ENCODE measurements at places on chromosomes 2 and 18. TPM values are rescaled to one million over a fixed set of nuclear protein-coding genes. Genes with fewer than 3 reads are reported as not detected.

DNA sequence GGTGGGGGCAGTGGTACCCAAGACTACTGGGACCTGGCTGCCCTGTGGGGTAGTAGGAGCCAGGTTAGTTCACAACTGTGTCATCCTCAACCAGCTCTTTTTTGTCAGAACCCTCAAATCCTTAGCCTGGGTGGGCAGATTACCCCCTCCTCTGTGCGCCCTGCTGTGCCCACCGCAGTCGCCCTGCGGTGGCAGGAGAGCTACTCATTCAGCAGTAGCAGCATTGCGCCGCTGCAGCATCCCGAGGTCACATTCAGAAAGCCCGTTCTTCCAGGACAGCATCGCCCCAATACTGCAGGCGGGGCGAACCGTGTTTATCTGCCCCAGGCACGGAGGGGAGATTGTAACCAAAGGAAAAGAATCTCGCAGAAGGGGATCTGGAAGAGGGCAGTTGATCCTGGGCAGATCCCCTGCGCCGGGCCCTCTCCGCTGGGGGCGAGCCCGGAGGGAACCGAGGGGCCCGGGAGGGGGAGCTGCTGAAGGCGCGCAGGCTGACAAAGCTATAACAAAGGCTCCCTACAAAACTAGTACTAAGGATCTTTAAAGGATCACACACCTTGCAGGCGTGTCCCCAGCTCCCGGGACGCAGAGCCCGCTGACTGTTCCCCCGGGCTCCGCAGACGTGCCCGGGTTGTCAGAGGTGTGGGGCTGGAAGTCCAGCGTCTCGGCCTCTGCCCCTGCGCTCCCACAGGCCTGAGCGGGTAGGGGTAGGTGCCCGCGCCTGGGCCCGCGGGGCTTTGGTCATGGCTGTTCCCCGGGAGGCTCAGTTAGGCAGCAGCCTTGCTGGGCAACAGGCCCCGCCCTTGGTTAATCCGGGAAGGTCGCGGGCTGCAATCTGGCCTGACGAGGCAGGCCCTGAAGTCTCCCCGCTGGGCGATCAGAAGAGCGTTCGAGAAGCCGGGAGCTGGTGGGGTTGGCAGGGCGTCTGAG, 13.2 kb downstream of the POU3F3 start:
- H3K4me1 ChIP-seq: peaks cover 5% of the 10 kb centered on the region
- DNase-seq: peak; percentile 71
- H3K27me3 ChIP-seq: peaks cover 65% of the 10 kb centered on the region
- no peaks in the 10 kb centered on the region for H3K36me3 ChIP-seq

DNA sequence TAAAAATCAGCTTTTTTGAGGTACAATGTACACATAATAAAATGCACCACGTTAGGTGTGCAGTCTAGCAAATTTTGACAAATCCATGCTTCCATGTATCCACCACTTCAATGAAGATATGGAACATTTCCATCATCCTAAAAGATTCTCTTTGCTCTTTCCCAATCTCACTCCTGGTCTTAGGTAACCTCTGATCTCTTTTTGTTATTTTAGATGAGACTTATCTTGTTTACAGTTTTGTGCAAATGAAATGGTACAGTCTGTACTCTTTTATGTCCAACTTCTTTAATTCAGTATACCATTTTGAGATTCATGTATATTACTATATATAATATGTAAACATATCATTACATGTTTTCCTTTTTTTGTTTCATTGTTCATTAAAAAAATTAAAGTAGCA, 16.3 kb upstream of the SERPINB5 start:
- no peak overlapping the region for H3K4me3 ChIP-seq
- H3K36me3 ChIP-seq: no peaks in the 10 kb centered on the region
- no peak overlapping the region for H3K27ac ChIP-seq

GRCh38 chr2:86213699-86214502, 14.6 kb downstream of the MRPL35 start:
- H3K36me3 ChIP-seq: peaks cover 31% of the 10 kb centered on the region
- no peak for DNase-seq
- no peaks in the 10 kb centered on the region for H3K27me3 ChIP-seq
- H3K27ac ChIP-seq: no peak overlapping the region
- no peaks in the 10 kb centered on the region for H3K4me1 ChIP-seq

- H3K4me1 ChIP-seq: no peaks in the 10 kb centered on the region
- H3K27me3 ChIP-seq: no peaks in the 10 kb centered on the region
- H3K4me3 ChIP-seq: no peak overlapping the region
- no peak overlapping the region for H3K27ac ChIP-seq
- H3K36me3 ChIP-seq: no peaks in the 10 kb centered on the region
- DNase-seq: no peak
Observed at GRCh38 chr2:179677077-179677688, 184.2 kb downstream of the ZNF385B start.

DNA sequence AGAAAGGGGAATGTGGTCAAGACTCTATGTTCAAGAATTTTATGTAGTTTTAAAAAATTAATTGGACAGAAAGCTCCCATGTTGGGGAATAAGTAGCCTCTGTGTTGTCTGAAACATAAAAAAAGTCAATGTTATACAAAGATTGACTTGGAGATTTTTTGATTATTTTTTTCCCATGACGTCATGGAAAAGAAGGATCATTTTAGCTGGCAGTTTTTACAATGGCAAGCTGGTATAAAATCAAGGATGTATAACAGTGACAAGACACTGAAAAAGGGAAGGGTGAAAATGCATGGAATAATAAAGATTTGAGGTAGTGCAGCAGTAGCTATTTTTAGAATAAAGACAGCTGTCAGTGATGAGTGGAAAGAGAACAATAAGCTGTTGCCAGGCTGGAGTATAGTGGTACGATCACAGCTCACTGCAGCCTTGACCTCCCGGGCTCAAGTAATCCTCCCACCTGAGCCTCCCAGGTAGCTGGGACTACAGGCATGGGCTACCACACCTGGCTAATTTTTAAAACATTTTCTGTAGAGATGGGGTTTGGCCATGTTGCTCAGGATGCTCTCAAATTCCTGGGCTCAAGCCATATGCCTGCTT, 9.2 kb downstream of the SLC39A10 start:
- no peaks in the 10 kb centered on the region for H3K27me3 ChIP-seq
- no peak for DNase-seq
- no peaks in the 10 kb centered on the region for H3K36me3 ChIP-seq
- H3K4me1 ChIP-seq: no peaks in the 10 kb centered on the region

DNA sequence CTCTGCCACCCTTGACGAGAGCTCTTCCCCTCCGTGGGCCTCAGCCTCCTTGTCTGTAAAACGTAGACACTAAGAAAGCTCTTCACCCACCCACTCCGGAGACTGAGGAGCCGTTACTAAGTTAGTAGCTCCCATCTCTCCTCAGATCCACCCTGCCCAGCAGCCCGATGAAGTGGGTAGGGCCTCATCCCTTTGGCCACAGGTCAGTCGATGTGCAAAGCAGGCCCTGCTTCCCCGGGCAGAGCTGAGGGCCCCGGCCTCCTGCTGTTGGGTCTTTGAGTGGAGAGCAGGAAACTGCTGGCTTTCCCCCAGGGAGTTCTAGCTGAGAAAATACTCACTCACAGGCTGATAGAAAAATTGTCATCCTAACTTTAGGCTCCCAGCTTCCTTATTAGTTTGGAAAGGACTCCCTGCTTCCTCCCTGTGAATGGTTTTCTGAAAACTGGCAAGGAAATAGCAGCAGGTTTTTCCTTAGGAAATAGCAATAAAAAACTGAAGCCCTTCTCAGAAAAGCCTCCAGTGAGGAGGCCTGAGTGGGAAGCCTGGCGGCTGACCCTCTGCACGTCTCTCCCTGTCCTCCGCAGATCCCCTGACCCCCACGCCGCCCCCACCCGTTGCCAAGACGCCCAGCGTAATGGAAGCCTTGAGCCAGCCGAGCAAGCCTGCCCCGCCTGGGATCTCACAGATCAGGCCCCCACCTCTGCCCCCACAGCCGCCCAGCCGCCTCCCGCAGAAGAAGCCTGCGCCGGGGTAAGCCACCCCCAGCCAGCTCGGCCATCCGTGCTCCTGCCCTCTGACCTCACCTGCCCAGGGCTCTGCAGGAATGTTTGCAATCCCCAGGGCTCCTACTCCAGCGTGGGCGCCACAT, 30.2 kb downstream of the ITGB1BP1 start:
- peaks cover 35% of the 10 kb centered on the region for H3K36me3 ChIP-seq
- peak; percentile 72 for DNase-seq
- peak overlapping the region; percentile 77 for H3K27ac ChIP-seq

GRCh38 chr18:74623047-74623816, 25.6 kb downstream of the ZNF407 start:
- no peaks in the 10 kb centered on the region for H3K36me3 ChIP-seq
- no peaks in the 10 kb centered on the region for H3K27me3 ChIP-seq
- H3K4me3 ChIP-seq: no peak overlapping the region
- peak; percentile 25 for DNase-seq
- H3K27ac ChIP-seq: no peak overlapping the region

DNA sequence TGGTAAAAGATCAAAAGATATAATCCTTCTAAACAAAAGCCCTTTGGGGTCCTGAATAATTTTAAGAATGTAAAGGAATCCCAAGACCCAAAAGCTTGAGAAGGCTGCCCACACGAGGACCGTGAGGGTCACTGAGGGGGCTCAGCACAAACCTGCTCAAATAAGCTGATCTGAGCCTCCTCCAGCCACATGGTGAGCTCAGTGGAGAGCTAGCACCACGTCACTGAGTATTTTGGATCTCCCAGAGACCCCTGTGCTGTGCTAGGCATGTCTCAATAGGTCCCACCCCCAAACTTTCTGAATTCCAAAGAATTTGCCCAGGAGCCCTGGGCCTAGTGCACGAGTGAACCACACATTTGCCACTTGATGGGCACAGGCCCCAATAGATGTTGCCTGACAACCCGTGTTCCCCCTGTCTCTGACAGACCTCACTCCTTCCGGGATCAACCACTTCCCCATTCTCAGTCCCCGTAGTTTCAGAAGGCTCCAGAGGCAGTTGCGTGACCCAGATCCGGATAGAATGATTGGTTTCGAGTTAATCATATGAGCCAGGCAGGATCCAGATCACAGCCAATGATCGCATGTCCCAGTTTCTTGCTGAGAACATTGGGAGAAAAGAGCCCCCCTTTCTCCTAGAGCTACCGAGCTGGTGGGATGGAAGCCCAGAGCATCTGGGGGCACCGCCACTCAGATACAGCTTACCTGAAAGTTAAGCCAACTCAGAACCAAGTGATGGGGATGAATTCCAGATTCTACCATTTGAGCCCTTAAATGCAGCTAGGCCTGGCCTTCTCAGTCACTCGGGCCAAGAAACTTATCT, 203.8 kb downstream of the TNS1 start:
- H3K4me3 ChIP-seq: no peak overlapping the region
- no peak overlapping the region for H3K27ac ChIP-seq
- no peaks in the 10 kb centered on the region for H3K27me3 ChIP-seq
- no peaks in the 10 kb centered on the region for H3K4me1 ChIP-seq

- no peaks in the 10 kb centered on the region for H3K27me3 ChIP-seq
- no peak overlapping the region for H3K4me3 ChIP-seq
- DNase-seq: no peak
- peaks cover under 1% of the 10 kb centered on the region for H3K4me1 ChIP-seq
- no peaks in the 10 kb centered on the region for H3K36me3 ChIP-seq
Observed at GRCh38 chr2:101145406-101145805, 5.8 kb downstream of the TBC1D8 start.

DNA sequence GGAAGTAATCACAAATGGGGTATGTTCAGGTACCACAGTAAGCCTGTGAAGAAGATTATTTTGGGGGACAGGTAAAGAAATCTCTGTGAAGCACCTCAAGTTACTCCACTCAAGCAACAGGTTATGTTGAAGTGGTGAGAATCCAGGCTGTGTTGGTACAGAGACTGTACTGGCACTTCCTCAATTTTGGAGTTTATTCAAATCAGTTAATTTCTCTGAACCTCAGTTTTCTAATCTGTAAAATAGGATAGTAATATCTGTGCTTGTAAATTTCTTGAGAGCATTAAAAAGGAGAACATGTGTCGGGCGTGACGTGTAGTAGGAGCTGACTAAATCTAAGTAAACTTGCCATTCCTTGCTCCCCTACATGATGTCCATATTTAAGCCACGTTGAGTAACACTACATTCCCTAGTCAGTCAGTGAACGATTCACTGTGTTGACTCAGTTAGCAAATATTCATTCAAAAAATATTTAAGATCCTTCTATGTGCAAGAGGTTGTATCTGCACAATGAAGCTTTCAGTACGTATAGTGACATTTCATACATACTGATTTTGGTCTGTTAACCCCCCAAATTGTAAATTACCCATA, 504.2 kb downstream of the ZEB2 start:
- no peaks in the 10 kb centered on the region for H3K36me3 ChIP-seq
- no peak overlapping the region for H3K27ac ChIP-seq
- H3K4me3 ChIP-seq: no peak overlapping the region
- H3K27me3 ChIP-seq: no peaks in the 10 kb centered on the region
- H3K4me1 ChIP-seq: no peaks in the 10 kb centered on the region

- H3K27ac ChIP-seq: no peak overlapping the region
- H3K27me3 ChIP-seq: no peaks in the 10 kb centered on the region
- no peak overlapping the region for H3K4me3 ChIP-seq
- no peaks in the 10 kb centered on the region for H3K36me3 ChIP-seq
Observed at GRCh38 chr2:111640480-111640879, 243.5 kb downstream of the ANAPC1 start.

GRCh38 chr2:124319577-124319976, 294.5 kb downstream of the CNTNAP5 start:
- H3K36me3 ChIP-seq: no peaks in the 10 kb centered on the region
- DNase-seq: no peak
- H3K4me1 ChIP-seq: no peaks in the 10 kb centered on the region
- no peaks in the 10 kb centered on the region for H3K27me3 ChIP-seq
- no peak overlapping the region for H3K27ac ChIP-seq
- no peak overlapping the region for H3K4me3 ChIP-seq

DNA sequence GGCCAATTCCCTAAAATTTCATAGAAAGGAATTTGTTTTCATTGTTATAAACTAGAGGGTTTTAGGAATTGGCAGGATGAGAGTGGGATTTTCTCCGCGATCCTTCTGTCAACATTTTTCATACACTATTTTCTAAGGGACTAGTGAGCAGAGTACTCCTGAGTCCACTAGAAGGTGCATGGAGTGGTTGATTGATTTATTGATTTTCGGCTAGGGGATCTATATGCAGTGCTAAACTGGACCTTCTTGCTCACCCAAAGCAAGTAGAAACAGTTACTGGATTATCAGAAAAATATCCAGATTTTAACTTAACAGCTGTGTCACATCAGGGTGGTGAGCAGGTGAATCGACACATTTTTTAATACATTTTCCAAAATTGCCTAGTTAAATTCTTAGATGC, 159.9 kb upstream of the DTNA start:
- H3K4me1 ChIP-seq: no peaks in the 10 kb centered on the region
- H3K27me3 ChIP-seq: no peaks in the 10 kb centered on the region
- H3K36me3 ChIP-seq: no peaks in the 10 kb centered on the region
- no peak overlapping the region for H3K27ac ChIP-seq
- no peak overlapping the region for H3K4me3 ChIP-seq

GRCh38 chr18:24679062-24679461, 218.6 kb downstream of the HRH4 start:
- no peak overlapping the region for H3K4me3 ChIP-seq
- no peak overlapping the region for H3K27ac ChIP-seq
- no peaks in the 10 kb centered on the region for H3K36me3 ChIP-seq
- H3K4me1 ChIP-seq: no peaks in the 10 kb centered on the region

GRCh38 chr18:25029802-25030201, 322.2 kb downstream of the ZNF521 start:
- H3K27ac ChIP-seq: no peak overlapping the region
- DNase-seq: no peak
- H3K27me3 ChIP-seq: no peaks in the 10 kb centered on the region
- no peaks in the 10 kb centered on the region for H3K36me3 ChIP-seq
- H3K4me3 ChIP-seq: no peak overlapping the region
- H3K4me1 ChIP-seq: no peaks in the 10 kb centered on the region

WDSUB1 gene
- 22.1 TPM for polyA plus RNA-seq

CCL20 gene
- 2.5 TPM for polyA plus RNA-seq

PSMD14 gene
- polyA plus RNA-seq: 55.8 TPM

ACTG2 gene
- polyA plus RNA-seq: 6.6 TPM

LRP1B gene
- 0.69 TPM for polyA plus RNA-seq

FHOD3 gene
- 28.0 TPM for polyA plus RNA-seq

Data from kidney (tissue), 22 donors.